ENCODE measurements at places on chromosomes 4 and X.
A peak's percentile ranks its signal among the peaks of the same experiment; 100 is the strongest.

GRCh38 chr4:87375719-87376291, 15.2 kb downstream of the HSD17B11 start:
- peak; percentile 76 for DNase-seq

DNA sequence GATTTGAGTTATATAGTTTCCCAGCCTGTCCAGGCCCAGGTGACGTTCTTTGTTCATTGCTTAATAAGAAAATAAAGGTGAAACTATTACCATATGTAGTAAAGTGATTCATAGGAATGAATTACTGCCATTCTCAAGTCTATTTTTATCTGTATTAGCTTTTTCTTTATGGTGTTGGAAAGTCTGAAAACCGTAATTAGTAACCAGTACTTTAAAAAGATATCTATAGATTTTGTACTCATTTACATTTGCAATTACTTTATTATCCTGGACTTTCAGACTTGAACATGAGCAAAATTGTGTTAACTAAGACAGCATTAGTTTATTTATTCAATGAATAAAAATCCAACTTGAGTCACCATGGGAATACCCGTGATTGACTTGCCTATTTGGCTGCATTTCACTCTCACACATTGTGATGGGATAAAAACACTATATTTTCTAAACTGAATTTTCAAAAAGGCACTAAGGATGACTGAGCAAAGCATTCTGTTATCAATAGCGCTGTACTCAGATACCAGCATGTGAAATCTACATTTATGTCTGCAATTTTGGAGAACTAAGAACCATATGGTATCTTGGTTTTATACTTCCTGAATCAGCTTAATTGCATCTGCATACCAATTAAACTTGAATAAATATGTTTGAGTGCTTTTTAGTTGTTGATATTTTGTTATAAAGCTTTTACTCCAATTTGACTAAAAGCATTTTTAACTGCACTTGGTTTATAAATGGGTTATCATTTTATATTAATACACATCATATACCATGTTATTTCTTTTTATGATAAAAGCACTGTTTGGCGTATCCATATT, 154.6 kb downstream of the CCSER1 start:
- no peak for DNase-seq

- peak; percentile 2 for DNase-seq
Measured at GRCh38 chrX:55006827-55007621, 6.9 kb downstream of the APEX2 start.

- DNase-seq: no peak
Measured at GRCh38 chr4:75939890-75940691, 722 bp downstream of the NAAA start.

- no peak for DNase-seq
Measured at GRCh38 chrX:14712096-14712495, 160.8 kb downstream of the FANCB start.

DNA sequence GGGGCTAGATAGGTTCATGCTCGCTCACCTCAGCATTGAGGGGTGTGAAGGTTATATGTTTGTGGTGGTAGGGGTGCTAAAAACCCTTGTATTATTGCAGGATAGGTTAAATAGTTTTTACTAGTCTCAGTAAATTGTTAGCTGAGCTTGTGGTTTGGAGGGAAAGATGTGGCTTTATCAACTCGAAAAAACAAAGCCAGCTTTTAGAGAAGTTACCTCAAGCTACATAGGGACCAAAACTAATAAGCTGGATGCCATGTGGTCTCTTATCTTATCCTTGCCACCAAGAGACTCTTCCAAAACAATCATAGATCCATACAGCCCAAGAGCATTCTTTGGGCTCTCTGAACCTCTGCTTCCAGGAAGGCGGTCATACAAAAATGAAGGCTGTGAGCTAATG, 29.2 kb downstream of the MSN start:
- no peak for DNase-seq

DNA sequence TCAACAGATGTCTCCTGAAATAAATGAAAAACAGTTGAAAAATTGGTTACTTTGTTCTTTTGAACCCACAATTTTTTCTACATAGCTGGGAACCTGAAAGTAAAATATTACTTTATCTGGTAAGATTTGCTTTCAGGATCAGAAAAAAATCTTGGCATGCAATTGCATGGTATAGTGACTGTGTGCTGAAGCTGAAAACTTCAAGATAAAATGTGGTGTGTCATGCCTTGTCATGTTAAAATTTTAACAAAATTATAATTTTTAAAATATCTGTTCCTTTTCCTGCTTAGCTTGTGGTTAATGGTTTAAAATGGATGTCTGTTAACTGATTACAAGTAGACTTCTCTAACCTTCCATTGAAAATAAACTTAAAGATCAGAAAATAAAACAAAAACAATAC, 904.8 kb downstream of the PDHA2 start:
- DNase-seq: no peak

GRCh38 chr4:26729027-26729426, 131.6 kb upstream of the STIM2 start:
- no peak for DNase-seq

Data from hematopoietic multipotent progenitor cell treated with erythropoietin and hydrocortisone succinate and interleukin-3 and kit ligand, for 15 days (in vitro differentiated cells).